ENCODE measurements at places on chromosomes 6 and 20.

DNA sequence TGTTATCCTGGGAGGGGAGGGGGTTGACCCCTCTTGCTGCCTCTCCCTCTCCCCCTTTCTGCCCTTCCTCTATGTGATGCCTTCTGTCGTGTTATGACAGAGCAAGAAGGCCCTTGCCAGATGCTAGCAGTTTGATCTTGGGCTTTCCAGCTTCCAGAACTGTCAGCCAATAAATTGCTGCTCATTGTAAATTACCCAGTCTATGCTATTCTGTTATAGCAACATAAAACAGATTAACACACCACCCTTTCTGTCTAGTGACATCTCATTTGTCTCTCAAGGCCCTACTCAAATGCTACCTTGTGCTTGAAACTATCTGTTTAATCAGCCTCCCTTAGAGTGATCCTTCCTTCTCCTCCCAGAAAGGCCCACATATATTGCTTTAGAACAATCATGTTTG, 16.4 kb upstream of the MAP3K4 start:
- DNase-seq: no peak

DNA sequence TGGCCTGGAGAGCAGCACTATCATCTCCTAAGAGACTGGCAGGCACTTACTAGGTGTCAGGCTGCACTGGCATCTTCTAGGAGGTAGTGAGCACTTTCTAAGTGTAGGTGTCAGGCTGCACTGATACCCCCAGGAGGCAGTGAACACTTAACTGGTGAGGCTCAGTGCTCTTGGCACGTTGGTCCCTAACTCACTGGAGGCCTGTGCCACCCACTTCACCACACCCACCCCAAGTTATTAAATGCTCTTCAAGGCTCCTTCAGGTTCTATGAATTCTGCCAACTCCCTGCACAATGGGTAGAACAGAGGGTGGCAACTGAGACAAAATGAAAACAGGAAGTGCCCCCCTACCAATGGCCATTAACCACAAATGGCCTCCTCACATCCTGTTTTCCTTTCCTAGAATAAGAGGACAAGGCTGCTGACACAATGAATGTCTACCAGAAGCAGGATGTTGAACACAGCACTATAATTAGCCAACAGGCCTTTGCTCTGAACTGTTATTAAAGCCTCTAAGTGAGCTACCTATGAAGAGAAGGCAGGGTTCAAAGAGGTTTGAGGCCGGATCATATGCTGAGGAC, 29.4 kb downstream of the NCOA5 start:
- no peak for DNase-seq

DNA sequence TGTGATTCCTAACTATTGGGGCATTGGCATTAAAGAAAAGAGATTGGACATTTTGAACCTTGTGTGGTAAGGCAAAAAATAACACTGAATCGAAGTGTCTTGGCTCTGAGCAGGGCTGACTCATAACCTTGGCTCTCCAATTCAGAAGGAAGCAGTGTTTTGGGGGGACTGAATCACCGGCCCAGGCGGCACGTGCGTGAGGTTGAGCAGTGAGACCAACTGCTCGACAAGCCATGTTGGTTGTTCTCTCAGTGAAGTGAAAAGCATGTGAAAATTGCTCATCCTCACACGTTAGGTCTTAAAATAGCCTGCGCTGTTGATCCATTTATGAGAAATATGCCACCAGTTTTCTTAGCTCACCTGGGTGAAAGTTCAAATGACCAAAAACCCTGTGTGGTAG, 137.8 kb upstream of the SPACA1 start:
- DNase-seq: no peak

DNA sequence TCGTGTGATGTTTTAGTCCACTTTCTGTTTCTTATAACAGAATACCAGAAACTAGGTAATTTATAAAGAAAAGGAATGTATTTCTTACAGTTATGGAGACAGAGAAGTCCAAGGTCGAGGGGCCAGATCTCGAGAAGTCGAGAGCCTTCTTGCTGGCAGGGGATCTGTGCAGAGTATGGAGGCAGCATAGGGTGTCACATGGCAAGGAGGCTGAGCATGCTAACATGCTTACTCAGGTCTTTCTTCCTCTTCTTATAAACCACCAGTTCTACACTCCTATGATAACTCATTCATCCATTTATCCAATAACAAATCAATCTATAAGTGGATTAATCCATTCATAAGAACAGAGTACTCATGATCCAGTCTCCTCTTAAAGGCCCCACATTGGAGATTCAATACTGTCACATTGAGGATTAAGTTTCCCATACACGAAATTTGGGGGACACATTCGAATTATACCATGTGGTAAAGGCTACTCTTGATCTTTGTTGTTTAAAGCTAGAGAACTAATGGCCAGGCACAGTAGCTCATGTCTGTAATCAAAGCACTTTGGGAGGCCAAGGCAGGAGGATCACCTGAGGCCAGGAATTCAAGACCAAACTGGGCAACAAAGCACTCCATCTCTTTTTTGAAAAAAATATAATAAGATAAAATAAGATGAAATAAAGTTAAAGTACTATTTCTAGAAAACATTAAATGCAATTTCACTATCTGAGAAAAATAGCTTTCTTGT, 2.1 kb downstream of the GOPC start:
- no peak for DNase-seq

DNA sequence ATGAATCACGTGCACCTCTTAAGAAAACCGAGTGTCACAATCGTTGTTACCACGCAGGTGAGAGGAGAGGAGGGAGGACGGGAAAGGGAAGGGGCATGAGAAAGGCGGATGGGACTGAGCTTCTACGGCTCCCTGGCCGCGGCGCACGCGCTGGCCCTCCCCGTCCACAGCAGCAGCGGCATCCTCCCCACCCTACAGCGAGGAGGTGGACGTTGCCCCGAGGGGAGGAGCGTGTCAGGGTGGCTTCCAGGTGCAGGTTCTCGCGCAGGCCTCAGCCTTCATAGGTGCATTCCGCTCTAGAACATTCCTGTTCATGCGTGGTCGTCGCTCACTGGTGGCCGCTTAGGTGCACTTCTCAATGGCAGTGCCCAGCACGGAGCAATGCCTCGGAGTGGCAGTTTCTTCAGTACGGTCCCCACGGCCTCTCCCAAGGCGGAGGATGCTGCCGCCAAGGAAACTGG, 29.7 kb upstream of the AFDN start:
- DNase-seq: no peak

DNA sequence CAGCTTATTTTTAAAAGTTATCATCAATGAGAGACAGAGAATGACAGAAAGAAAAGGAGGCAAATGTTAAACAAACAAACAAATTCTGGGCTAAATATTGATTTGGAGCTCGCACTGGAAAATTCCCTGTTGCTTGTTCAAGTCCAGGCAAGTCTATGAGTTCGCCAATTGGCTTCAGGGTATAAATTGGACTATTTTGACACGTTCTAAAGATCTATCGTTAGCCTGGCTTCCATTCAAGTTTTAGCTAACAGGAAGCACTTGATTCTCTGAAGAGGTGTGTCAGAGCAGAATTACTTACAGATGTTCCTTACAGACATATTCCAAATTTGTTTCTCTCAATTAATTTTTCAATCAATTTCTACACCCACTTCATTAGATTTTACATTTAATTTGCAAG, 15.8 kb upstream of the RFPL4B start:
- DNase-seq: no peak

GRCh38 chr6:75493400-75494064, at the start of gene FILIP1:
Gene FILIP1, minus strand, starts transcription at chr6:75493800. Its CDS starts 78,828 bp downstream, at chr6:75414972.
- no peak for DNase-seq

DNA sequence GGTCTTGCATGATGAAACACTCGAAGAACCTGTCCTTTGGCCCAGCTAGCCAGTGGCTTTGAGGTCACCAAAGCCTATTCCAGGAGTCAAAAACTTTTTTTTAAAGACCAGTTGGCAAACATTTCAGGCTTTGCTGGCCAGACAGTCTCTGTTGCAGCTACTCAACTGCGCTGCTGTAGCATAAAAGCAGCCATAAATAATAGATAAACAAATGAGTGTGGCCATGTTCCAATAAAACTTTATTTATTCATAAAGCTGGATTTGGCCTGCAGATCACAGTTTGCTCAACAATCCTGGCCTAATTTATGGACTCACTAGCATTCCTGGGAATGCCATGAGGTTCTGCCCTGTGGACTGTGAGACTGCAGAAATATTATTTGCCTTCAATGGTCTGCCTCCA, 68.8 kb upstream of the LTV1 start:
- no peak for DNase-seq

DNA sequence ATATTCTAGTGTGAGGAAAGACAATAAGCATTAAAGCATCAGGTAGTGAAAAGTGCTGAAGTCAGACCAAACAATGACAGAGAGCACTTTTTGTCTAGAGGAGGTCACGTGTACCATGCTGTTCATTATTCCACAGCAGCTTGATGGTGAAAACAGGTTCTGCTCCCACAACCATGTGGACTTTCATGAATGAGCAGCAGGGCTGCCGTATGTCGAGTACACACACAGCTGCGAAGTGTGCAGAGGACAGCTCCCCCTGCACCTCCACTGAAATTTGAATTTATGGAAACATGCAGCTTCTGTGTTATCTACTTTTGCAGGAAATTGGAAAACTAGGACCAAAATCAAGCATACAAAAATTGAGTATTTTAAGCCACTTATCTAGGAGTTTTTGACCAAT, 85.3 kb downstream of the MAP7 start:
- no peak for DNase-seq

DNA sequence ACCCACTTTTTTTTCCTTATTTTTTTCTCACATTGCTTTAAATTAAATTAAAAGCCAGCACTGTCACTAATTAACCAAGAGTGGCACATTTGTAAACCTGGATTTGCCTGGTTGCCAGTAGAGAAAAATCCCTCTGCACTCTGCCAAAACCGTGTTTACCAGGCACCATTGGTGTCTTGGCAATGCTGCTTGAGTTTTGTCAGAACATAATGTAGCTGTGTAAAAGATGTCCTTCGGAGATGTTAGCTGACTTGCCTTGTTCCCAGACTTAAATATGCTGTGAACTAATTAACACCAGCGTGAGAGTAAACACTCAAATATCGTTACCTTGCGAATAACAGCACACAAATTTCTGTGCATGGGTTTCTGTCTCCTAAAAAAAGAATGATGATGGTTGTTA, 694.9 kb upstream of the ID4 start:
- no peak for DNase-seq

- DNase-seq: peak; percentile 64
Observed at GRCh38 chr6:33905071-33905609, 101.3 kb upstream of the MLN start.

GRCh38 chr6:127460465-127460864, 1.3 kb upstream of the KIAA0408 start:
- no peak for DNase-seq

DNA sequence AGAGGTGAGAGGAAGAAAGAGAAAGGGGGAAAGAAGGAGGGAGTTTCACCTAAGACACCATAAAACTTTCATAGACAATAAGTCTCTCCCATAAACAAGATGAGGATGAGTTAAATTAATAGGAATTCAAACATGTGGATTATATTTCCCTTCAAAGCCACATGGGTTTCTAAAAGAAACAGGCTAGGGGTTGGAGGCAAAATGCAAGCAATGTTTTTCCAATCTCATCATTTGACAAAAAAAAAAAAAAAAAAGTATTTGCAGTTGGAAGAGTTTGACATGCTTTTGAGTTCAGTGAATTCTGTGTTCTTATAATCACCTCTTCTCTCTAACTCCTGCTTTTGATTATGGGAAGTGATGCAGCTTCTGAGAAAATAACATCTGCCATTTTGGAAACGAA, 286.5 kb upstream of the PRND start:
- DNase-seq: no peak

DNA sequence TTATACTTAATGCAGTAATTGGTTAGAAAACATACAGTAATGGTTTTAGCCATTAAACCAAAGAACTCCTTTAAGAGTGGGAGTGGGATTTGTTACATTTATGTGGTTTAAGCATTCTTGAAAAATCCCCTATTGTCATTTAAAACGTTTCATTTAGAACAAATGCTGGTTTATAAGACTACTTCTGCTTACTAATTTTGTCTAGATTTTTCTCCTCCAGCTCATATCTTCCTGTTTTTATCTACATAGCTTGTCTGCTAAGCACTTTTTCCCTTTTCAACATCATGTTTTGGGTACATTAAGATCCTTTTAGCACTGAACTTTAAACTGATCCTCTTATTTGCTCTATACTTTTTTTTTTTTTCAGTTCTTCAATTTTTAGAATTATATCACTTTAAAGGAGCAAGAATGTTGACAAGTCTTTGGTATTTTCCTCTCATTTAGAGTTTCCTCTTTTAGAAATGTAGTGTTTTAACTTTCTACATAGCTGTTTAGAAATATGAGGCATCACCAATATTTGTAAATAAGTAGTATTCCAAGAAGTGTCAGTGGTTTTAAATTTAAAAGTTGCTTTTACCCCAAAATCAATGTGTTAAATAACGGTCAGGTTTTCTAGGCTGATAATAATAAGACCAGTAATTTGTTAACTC, 80.9 kb downstream of the SESN1 start:
- DNase-seq: no peak

DNA sequence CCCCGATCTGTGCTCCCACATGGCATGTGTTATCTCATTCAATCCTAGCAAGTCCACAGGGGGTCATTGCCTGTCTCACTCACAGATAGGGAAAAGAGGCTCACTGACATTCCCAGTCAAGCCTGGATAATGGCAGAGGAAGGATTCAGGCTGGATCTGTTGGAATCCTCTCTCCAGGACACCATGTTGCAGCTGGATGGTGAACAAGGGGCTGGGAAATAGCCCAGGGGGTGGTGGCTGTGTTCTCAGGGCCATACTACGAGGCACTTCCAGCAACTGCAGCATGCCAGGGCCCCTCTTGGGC, 5.0 kb upstream of the SPDEF start:
- no peak for DNase-seq

GRCh38 chr6:5149891-5150290, 64.8 kb downstream of the PPP1R3G start:
- no peak for DNase-seq

GRCh38 chr6:1602049-1602713, 7.5 kb upstream of the FOXC1 start:
- DNase-seq: no peak

- DNase-seq: peak; percentile 76
Observed at GRCh38 chr6:36984581-36985416, 1.2 kb downstream of the MTCH1 start.

- DNase-seq: no peak
Observed at GRCh38 chr20:19025430-19026120, 186.9 kb upstream of the SLC24A3 start.

GRCh38 chr6:27188885-27189418, 58.5 kb upstream of the PRSS16 start:
- peak; percentile 84 for DNase-seq

- DNase-seq: peak; percentile 77
Observed at GRCh38 chr20:4038047-4038459, 22.7 kb upstream of the RNF24 start.

DNA sequence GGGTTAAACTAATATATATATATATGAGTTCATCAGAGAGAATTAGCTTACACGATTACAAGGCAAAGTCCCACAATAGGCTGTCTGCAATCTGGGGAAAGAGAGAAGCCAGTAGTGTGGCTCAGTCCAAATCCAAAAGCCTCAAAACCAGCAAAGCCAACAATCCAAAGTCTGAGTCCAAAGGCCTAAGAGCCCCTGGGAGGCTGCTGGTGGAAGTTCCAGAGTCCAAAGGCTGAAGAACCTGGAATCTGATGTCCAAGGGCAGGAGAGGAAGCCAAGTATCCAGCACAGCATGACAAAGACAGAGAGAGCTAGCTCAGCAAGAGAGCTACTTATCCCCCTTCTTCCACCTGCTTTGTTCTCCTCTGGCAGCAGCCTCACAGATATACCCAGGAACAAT, 274.7 kb upstream of the ID4 start:
- no peak for DNase-seq
